ENCODE measurements at places on chromosomes 6 and 20.

DNA sequence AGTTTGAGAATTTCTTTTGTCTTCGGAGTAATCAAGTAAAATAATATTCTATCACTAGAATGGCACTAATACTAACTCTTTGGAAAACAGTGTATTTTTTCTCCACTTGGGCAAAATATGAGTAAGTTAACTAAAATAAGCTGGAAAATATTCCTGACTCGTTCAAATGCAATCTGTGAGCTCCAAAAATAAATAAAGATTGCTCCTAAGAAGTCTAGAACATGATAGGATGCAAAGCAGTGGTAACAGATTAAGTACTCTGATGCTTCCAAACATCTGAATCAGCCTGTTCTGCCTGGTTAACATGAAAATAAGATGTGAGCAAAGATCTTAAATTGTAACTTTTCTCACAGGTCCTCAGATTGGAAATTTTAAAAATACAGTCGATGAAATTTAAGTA is 285.1 kb upstream of the ID4 start:
- no peak for DNase-seq

DNA sequence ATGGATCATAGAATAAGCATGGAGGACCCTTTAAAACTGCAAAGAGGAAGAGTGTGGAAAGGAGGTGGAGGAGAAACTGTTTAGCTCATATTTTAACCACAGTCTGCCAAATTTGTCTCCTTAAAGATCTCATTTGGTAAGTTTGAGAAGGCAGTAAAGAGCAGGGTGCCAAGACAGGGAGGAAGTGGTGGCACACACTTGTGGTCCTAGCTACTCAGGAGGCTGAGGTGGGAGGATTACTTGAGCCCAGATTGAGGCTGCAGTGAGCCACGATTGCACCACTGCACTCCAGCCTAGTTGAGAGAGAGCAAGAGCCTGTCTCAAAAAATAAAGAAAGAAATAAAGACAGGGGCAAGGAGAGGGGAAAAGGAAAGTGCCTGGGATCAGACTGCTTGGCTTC is 16.8 kb upstream of the DCBLD1 start:
- no peak for DNase-seq

DNA sequence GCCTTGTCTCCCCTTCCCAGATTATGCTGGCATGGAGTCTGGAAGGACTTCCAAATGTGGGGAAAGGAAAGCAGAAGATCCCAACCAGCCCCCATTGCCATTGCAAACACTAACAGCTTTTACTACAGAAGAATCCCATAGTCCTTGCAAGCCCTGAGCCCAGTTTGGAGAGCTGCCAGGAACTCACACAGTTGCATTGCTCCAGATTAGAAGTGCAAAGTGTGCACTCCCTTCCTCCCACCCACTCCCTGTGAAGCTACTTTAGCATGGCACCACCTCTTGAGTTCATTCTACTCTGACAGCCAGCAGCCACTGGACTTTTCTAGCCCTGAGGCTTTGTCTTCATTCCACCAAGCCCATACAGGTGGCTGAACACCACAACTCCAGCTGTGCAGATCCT is 67.6 kb downstream of the SLC22A2 start:
- no peak for DNase-seq

DNA sequence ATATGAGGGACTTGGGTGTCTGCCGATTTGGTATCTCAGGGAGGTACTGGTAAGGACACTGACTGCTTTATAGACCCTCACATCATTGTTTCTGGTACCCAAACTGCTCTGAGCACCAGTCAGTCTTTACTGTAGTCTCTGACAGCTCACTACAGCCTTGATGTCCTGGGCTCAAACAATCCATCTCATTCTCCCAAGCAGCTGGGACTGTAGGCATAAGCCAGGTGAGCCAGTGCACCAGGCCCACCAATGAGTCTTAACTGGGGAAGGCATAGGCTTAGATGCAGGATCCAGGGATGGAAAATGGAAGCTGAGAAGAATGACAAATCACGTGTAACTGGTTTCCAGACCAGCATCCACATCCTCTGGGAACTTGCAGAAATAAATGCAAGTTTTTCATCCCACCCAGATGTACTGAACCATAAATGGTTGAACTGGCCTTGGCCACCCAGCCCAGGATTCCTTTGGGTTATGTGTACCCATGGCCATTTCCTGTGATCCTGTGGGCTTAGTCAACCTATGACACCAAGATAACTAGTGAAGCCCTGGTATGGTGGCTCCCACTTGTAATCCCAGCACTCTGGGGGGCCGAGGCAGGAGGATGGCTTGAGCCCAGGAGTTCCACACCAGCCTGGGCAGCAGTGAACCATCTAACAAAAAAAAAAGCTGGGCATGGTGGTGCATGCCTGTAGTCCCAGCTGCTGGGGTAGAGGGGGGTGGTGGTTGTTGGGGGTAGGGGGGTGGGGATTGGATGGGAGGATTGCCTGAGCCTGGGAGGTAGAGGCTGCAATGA is 5.8 kb downstream of the TUBB start:
- no peak for DNase-seq

DNA sequence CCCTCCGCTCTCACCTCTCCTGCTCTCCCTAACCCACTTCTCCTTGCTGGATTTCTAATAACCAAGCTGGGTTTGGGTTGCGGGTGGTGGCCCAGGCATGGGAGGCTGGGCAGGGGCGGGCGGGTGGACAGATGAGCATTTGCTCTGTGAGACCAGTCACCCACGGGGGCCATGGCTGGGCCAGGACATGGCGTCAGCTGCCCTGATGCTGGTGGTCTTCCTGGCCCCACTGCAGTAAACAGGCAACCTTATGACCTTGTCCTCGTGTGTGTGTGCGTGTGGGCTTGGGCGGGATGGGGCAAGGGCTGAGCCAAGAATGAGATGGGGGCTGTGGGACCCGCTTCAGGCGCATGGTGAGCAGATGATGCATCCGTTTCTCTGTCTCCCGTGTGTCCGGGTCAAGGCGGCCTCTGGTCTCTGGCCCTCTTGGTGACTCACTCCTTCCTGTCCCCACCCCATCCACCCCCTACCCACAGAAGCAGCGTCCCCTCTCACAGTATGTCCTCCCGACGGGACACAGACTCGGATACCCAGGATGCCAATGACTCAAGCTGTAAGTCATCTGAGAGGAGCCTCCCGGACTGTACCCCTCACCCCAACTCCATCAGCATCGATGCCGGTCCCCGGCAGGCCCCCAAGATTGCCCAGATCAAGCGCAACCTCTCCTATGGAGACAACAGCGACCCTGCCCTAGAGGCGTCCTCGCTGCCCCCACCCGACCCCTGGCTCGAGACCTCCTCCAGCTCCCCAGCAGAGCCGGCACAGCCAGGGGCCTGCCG is 41.4 kb upstream of the MYL9 start:
- no peak for DNase-seq

DNA sequence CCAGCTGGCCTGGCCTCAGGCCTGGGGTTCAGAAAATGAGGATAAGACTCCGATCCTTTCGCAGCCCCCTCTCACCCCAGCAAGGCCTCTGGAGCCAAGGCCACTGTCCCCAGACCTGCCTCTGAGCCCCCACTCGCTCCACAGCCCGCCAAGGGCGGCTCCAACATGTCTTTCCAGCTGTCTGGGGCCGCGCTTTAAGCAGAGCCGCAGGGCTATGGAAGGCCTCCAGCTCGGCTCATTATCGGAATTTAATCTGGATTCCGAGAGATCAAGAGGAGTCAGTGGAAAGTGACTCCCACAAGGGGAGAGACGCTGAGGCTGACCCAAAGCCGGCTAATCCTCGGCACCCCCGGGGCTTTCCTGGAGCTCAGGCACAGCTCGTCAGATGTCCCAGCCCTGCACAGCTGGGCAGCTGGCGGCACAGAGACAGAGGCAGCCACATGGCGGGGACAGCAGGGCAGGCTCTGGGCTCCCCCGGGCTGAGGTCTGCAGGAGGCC is 41.8 kb downstream of the BMP7 start:
- DNase-seq, result no peak

GRCh38 chr6:16718356-16718755 is 42.9 kb downstream of the ATXN1 start:
- DNase-seq, result no peak

GRCh38 chr6:131270534-131270933 is 135.3 kb downstream of the AKAP7 start:
- DNase-seq, result no peak

DNA sequence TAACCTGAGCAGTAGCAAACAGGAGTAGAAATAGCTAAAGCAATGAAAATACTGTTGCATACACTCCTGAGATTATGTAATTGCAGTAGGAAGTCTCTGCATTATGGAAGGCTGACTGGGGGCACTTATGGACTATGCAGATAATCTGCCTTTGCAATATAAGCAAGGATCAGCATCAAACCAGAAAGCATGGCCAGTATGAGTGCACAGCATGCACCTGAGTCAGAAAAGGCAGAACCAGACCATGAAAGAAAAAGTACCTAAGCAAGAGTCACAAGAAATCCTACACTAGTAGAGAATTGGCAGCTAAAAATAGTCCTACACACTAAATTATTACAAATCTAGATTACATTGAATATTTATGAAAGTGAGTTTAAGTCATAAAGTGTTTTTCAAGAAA is 164.3 kb downstream of the KIF6 start:
- no peak for DNase-seq

GRCh38 chr6:38796006-38796405 is 80.9 kb downstream of the DNAH8 start:
- DNase-seq, result no peak

DNA sequence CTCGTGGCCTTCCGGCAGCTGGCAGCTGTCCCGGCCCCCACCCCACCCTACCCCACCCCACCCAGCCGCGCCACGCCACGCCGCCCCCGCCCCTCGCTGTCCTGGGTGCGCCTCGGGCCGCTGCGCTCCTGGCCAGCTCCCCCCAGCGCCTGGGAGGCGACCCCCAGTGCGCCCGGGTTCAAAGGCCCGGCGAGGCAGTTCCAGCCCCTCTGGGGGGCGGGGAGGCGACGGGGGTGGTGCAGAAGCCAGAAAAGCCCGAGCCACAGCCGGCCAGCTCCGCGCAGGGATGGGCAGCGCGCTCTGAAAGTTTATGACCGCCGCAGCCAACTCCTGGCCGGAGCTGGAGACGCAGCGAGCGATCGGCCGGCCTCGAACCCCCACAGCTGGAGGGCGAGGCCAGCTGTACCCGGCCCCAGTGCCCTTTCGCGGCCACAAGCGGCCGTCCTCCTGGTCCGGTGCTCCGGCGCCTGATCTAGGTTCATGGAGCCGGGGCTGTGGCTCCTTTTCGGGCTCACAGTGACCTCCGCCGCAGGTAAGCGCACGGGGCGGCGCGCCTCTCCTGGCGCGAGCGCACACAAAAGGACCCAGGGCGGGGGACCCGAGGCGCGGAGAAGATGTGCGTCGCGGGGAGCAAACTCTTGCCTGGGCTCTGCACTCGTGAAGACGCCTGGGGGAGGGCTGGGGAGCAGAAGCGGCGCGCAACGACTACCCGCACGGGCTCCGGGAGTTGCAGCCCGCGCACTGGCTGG is at the start of gene EDN3:
EDN3 (plus strand) TSS at position 279 of the 749 bp plus-strand sequence; CDS start at position 481, 202 bp downstream.
- peak; percentile 58 for DNase-seq

GRCh38 chr6:30689985-30690384 is 799 bp downstream of the NRM start:
- DNase-seq, result no peak

DNA sequence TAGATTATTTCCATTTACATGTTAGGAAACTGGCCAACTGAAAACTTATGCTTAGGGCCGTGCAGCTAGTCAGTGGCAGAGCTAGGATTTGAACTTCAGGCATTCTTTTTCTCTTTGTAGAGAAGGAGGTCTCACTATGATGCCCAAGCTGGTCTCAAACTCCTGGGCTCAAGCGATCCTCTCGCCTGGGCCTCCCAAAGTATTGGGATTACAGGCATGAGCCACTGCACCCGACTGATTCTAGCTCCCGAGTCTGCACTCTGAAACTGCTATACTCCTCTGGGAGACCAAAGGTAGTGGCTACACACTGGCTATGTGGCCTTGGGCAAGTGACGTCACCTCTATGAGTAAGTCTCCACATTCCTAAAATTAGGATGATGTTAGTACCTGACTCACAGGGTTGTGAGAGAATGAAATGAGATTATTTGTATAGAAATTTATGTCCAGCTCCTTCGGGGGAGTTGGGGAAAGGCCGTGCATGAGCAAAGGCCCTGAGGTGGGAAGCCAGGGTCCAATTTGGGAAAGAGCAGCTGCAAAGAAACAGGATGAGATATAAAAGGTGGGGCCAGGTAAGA is 6.4 kb downstream of the PLTP start:
- DNase-seq, result no peak

GRCh38 chr6:118897386-118897785 is 3.4 kb downstream of the ASF1A start:
- DNase-seq, result no peak

- DNase-seq, result no peak
Measured at GRCh38 chr6:82385102-82385501, 21.5 kb downstream of the TPBG start.

- DNase-seq, result no peak
Measured at GRCh38 chr6:168713839-168714238, 272.9 kb downstream of the SMOC2 start.

GRCh38 chr6:137095651-137096238 is 51.0 kb upstream of the IL20RA start:
- no peak for DNase-seq

DNA sequence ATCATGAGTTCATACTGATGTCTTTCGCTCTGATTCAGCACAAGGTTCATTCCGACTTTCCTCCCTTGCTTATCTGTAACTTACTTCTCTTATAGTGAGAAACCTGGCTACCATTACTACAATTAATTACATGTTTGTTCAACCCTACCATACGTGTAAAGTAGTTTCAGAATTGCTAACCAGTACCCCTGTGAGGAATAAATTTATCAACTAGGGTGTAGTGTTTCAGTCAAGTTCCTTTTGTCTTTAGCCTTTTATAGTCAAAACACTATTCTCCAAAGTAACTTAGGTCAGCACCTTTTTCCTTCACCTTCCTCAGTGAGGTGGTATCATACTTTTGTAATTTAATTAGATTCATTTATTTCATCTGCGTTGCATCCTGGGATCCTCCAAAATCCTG is 64.9 kb downstream of the MAP3K4 start:
- DNase-seq, result no peak

GRCh38 chr6:161076181-161076677 is 84.7 kb downstream of the MAP3K4 start:
- no peak for DNase-seq

GRCh38 chr6:113082745-113083144 is 735.6 kb downstream of the RFPL4B start:
- DNase-seq, result peak; percentile 13

GRCh38 chr20:33526769-33527168 is 36.9 kb downstream of the CBFA2T2 start:
- no peak for DNase-seq

DNA sequence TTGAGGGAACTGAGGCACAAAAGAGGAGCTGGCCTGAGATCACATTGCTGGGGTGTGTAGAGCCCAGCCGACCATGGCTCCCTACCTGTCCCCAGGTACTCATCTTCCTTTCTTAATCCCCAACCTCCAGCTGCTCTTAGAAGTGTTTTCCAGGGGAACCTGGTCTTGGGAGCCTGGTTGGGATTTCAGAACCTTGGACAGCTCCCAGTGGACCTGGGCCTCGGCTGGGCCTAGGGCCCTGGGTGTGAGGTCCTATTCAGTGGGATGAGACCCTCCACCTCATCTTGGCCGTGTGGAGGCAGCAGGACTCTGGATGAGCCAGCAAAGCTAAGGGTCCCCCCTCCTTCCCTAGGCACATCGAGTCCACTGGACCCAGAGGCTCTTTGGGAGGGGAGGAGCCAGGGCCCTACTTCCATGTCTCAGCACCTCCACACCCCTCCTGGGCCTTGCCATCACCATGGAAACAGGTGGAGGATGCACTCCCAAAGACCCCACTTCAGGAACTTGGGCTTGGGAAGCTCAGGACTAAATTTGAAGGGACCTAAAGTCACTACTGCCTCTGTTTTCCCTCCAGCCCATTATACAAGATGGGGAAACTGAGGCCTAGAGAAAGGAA is 38.5 kb downstream of the DLGAP4 start:
- peak; percentile 90 for DNase-seq

GRCh38 chr6:75693534-75693933 is 55.5 kb upstream of the MYO6 start:
- DNase-seq, result no peak

GRCh38 chr6:32742374-32742773 is 1.2 kb downstream of the HLA-DQA2 start:
- no peak for DNase-seq

Measured in kidney (tissue), 22 donors.